Uterine smooth muscle cell (primary cell): ENCODE measurements at places on chromosomes 4 and X. TPM values are rescaled to one million over a fixed set of nuclear protein-coding genes. Genes with fewer than 3 reads are reported as not detected.

The RTL9 gene
- 0.11 and 0.37 TPM in 2 replicates for total RNA-seq

The CYSLTR1 gene
- 0.11 TPM in 1 of 2 replicates, not detected in the other for total RNA-seq

The SERTM2 gene
- 1.9 TPM in 2 replicates for total RNA-seq

The TBC1D9 gene
- total RNA-seq: 43.1 and 50.1 TPM in 2 replicates

The PARM1 gene
- 0.50 and 0.66 TPM in 2 replicates for total RNA-seq

The UGT2B17 gene
- total RNA-seq: not detected in 2 replicates

The AWAT2 gene
- total RNA-seq: not detected in 2 replicates
